Activated CD8-positive, alpha-beta T cell treated with anti-CD3 and anti-CD28 coated beads for 36 hours (primary cell): ENCODE measurements at places on chromosomes 11 and 22.

GRCh38 chr11:70377645-70378044 is 20.7 kb upstream of the CTTN start:
- no peak for DNase-seq

DNA sequence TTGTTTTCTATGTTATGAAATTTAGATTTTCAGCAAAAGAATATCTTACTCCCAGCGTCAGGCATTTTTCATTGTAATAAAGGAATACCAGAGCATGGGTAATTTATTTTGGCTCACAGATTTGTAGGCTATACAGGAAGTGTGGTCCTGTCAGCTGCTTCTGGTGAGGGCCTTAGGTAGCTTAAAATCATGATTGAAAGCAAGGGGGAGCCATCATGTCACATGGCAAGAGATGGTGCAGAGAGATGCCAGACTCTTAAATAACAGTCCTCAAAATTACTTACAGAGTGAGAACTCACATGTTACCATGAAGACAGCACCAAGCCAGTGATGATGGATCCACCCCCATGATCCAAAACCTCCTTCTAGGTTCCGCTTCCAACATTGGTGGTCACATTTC is 825.0 kb upstream of the CHORDC1 start:
- DNase-seq = no peak

DNA sequence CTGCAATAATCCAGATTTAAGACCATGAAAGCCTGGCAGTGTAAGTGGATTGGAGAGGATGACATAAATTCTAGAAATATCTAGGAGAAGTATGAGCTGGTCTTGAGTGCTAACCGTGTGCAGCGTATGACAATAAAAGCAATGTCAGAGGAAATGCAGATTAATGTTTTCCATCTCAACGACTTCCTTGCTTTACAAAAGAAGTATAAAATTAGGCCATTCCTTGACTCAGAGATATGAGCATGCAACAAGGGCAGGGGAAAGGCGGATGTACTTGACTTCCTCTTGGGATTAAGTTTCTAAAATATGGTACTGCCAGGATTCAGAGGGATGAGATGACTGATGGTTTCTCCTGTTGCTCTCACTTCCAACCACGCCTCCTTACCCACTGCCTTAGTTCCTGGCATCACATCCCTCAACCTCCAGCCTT is 32.3 kb downstream of the ADAMTS15 start:
- DNase-seq = no peak

DNA sequence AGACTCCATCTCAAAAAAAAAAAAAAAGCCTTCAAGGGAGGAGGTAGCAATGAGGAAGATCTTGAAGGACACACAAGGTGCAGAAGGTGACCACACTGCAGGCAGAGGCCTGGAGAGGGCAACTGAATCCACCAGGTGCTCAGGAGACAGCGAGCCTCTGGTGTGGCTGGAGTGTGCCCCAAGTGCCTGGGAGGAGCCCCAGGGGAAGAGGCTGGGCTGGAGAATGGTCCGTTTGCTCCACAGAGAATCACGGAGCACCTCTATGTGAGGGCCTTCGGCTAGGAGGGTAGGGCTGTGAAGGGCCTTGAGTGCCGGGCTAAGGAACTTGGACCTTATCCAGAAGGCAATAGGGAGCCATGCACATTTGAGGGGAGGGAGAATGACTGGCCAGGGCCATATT is 50.3 kb downstream of the ARRB1 start:
- DNase-seq = no peak

DNA sequence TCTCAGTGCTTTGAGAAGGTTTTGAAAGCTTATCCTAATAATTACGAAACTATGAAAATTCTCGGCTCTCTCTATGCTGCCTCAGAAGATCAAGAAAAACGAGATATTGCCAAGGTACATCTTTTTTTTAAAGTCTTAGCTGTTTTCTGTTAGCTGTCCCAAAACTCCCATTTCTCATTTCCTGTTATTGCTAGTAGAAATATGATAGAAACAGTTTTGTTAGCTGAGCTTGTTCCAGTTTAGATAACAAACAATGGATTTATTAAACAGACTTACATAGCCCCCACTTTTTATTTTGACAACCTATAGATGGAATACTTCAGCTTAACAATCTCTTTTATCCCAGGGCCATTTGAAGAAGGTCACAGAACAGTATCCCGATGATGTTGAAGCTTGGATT is 12.7 kb downstream of the CTR9 start:
- no peak for DNase-seq

GRCh38 chr22:25896098-25896497 is 154.1 kb downstream of the MYO18B start:
- DNase-seq = no peak

DNA sequence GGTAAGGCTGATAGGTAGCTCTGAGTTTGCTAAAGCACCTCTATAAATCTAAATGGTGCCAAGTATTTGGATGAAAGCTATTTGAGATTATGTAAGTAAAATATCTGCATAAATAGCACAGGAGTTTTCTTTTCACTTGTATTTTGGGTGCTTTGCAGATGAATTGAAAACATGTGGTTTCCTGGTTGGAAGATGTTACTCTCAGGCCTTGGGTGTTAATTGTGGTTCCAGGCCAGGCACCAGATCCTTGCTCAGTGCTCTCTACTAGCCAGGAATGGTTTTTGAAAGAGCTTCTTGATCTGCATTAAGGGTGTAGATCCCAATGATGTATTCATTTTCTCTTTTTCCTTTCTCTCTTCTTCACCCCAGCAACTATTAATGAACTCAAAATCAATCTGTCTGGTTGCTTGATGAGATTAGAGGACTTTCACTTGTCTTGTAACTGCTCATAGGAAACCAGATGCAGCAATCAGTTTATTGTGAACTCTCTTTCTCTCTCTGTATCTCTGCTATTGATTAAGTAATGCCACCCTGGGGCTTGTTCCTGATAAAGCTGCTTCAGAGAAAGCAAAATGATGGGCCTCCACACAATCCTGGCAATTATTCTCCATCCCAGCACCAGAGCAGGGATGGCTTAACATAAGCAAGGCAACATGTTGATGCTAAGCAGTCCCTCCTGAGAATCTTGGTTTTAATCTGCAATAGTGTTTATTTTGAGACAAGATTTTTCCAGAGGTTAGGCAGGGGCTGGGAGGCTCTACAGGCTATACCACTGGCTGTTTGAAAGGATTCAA is 147.0 kb upstream of the NTM start:
- no peak for DNase-seq

DNA sequence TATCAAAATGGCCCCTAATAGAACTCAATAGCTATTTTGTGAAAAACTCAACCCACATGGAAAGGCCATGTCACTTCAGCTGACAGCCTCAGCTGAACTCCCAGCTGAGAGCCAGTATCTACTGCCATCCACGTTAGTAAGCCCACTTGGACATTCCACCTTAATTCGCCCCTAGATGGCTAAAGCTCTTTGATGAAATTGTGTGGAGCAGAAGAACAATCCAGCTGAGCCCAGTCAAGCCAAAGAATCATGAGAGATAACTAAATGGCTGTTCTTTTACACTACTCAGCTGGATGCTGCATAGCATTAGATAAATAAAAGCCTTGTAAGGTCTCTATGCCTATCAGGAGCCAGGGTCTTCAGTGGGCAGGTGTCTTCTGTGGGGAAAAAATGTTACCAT is 396.8 kb downstream of the AASDHPPT start:
- no peak for DNase-seq

DNA sequence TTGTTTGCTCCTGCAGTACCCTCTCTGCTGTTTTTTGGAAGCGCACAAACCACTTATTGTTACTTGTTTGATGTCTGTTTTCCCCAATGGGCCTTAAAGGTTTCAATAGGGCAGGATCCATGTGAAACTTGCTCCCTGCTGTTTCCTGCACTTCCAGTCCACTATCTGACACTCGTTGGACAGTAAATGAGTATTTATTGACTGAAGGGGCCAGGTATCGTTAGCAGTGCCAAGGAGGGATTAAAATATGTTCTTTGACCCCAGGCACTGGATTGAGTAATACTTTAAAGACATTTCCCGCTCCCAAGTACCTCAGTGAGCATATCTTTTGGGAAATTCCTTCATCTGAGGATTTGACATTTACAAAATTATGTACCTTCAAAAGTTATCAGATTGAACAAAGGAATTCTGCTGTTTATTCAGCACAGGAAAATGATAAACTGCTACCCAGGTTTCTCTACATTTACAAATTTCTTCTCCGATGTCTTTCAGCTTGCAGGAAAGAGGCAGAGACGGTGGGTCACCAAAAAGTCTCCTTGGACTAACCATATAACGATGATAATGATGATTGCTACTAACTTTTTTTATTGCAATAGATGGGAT is 23.3 kb upstream of the OR9Q2 start:
- no peak for DNase-seq

DNA sequence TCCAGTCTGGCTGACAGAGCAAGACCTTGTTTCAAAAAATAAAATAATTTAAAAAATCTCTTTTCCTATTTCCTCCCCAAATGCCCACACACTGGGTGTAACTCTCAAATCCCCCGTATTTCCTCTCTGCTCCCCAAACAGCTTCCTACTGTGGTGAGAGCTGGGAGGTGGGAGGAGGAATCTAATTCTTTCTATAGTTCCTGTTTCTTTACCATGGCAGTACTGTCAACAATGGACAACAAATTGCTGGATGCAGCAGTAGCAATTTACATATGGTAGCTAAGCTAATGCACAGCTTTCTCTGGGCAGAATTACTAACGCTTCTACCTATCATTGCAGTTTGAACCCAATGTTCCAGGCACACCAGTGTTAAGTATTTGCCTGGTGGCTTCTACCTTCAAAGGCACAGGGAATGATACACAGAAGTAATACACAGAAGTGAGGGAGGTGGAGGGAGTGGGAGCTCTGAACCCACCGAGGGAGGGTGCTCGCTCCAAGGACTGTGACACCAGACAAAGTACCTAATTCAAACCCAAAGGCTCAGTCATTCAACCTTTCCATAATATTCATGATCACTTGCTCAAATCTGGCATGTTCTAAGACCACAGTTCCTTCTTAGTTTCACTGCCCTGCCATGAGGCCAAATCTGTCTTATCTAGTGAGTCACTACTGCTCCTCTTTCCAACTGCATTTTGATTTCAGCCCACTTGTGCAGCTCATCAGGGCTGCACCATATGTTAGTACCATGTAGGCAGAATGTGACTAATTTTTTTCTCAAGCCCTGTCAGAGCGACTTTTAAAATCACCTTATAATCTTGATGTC is 37.9 kb downstream of the CELF1 start:
- peak; percentile 70 for DNase-seq

DNA sequence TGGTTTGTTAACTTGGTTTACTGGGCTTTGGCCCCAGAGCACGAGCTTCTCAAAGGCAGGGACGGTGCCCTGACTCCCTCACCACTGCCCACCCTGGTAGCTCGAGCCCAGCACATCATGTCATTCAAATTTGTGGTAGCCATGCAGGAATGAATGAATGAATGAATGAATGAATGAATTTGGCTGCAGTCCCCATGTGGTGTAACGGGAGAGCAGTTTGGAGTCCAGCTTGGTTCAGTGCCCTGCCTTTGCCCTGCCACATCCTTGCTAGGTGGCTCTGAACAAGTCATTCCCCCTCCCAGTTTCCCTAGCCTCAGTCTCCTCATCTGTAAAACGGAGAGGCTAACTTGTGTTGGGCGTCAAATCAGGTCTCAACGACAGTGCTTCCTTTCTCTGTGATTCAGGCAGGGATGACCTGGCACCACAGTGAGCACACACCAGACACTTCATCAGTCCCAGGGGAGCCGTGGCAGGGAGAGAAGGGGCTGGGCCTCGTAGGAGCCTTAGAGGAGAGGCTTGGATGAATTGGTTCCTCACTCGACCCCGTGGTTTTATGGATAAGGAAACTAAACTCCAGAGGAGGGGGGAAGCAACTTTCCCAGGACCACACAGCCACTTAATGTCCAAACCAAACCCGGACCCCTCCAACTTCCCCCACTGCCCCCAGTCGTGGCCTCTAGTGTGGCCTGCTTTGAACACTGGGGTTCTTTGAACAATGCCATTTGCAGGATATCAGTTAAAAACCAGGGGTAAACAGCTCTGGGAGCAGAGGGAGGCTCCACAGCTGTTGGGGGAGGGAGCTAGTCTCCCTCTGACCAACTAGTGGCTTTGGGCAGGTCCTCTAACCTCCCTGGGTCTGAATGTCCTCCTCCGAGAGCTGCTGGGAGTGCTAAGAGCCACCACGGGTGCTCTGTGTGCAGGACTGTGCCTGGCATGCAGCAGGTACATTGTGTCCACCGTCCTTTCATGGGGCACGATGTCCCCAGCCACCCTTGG is 86.2 kb downstream of the CACNA1I start:
- no peak for DNase-seq

GRCh38 chr11:36053281-36053680 is 109.4 kb downstream of the LDLRAD3 start:
- no peak for DNase-seq

- peak; percentile 62 for DNase-seq
These were observed 8.0 kb upstream of the HTATIP2 start for GRCh38 chr11:20355221-20356219.

- DNase-seq = peak; percentile 4
These were observed 110.8 kb downstream of the ARHGAP8 start for GRCh38 chr22:44862981-44863860.

GRCh38 chr22:30460147-30460546 is 11.7 kb downstream of the SEC14L3 start:
- no peak for DNase-seq

DNA sequence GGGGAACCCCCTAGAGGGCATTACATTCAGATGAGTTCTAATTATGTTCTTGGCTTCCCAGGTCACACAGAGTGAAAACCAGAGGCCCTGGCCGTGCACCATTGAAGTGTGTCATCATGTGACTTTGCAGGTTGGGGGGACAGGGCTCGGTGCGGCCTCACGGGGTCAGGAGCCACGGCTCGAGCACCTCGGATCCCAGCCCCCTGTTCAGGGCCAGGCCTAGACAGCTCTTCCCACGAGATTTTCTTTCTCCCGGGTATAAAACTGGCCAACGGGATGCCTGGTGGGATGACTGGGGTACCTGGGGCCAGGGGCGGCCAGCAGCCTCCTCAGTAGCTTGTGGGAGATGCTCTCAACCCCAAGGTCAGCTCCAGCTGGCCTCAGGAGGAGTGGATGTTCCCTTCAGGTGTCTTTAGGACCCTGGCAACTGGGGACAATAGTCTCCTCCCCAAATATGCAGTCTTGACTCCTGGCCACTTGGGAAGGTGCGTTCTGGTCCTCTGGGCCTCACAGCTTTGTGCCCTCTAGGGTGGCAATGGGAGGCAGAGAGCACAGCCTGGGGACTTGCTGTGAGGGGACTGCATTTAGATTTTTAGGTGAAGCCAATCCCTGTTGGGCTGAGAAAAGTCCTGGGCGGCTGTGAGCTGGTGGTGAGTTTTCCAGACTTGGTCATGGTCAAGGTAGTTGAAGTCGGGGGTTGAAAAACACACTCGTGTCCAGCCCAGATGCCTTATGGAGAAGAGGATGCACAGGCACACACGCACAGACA is 95.6 kb downstream of the KCNQ1 start:
- DNase-seq = no peak
